ENCODE measurements at places on chromosomes 1 and 21.

GRCh38 chr1:50977575-50978143, 7.6 kb downstream of the CDKN2C start:
- no peak for DNase-seq

DNA sequence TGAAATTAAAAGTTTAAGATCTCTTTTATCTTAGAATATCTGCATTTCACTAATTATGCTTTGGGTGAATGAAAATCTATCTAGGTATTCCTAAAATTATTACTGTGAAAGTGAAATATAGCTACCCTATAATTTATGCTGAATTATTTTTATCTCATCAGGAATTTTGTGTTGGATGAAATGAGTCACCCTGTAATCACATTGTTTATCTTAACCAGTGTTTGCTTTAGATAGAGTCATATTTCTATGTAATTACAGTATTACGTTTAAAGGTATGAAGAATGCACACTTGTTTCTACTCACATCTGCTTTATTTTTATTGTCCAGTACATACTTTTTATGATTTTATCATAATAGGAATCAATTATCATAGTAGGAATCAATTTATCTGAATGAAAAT, 249.2 kb downstream of the NCAM2 start:
- DNase-seq: no peak

DNA sequence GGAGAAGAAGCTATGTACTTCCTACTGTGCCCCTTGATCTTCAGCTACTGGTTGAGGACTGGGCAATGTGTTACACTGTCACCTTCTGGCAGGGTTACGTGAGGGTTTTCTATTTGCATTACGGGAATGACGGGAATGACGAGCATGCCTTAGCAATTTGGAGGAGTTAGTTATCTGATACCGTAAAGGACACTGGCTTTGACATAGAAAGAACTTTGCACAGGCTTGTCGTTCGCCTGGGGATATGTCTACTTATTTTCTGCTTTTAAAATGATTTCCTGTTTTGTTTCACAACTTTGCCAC, 19.8 kb upstream of the ACBD6 start:
- DNase-seq: no peak

DNA sequence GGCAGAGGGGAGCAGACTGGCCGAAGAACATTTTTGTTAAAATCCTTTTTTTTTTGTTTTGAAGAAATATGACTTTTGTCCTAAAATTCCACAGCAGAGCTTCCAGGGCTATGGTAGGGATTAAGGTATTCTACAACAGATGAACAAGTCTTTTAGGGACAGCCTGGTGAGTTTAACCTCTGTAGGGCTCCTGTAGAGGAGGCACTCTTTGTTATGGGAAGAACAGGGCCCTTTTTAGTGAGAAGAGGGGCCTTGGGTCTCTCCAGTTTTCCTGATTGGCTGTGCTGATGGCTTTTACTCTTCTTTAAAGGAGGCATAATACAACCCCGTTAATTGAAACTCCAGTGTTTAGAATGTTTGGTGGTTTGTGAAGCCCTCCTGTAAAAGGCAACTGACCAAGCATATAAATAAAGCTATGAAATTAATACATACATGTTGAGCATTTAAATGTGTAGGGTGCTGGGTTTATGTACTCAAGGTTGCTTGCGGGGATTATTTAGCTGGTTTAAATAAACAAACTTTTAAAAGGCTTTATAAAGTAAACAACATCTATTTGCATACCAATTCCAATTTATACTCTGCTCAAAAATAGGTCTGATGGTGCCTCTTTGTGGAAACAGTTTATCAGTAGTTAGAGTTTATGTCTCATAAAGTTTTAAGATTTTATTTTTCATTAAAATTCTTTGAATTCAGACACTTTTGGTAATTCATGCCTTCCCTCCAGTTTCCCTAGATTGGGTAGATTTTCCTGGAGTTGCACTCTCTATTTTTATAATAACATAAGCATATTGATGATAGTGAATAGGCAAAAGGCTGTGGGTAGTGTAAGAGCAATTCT, 46.5 kb downstream of the PBX1 start:
- DNase-seq: no peak

- DNase-seq: no peak
Measured at GRCh38 chr1:87174724-87175245, 153.9 kb upstream of the LMO4 start.

DNA sequence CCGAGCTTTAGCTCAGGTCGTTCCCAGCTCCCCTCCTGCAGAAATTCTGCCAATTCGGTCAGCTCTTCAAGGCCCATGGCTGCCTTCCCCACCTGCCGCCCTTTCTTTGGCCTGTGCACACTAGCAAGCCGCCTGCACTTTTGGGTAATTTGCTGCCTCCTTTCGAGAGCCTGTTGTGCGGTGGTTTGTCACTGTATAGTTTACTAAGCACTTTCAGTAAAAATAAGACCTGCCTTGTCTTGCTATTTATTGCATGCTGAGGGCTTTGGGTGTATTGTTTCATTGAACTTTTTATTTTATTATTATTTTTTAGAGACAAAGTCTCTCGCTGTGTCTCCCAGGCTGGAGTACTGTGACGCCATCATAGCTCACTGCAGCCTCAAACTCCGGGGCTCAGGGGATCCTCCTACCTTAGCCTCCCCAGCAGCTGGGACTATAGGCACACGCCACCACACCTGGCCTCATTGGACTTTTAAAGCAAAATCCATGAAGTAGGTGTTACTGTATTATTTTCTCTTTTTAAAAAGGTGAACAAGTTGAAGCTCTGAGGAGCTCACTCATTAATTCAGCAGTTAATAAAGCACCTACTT, 1.1 kb upstream of the FABP3 start:
- no peak for DNase-seq

DNA sequence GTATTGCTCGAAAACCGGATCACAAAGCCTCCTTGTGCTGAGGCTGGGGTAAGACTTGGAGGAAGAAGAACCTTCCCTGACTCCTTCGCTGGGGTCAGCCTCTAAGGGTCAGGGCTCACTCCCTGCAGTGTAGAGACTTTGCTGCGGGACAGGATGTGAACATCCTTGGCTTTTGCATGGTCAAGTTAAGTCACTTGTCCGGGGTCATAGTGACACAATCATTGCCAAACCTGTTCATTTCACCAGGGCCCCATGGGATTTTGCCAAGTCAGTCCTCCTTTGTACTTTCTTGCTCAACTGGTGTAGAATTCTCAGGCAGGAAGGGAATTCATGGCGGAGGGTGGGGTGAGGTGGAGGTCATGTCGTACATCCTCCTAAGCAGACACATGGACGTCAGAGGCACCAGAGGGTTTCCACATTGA, 24.7 kb upstream of the IL10 start:
- DNase-seq: no peak

- no peak for DNase-seq
Measured at GRCh38 chr1:162878000-162878596, 17.1 kb upstream of the CCDC190 start.

- DNase-seq: no peak
Measured at GRCh38 chr1:23401313-23401712, 23.2 kb downstream of the TCEA3 start.

DNA sequence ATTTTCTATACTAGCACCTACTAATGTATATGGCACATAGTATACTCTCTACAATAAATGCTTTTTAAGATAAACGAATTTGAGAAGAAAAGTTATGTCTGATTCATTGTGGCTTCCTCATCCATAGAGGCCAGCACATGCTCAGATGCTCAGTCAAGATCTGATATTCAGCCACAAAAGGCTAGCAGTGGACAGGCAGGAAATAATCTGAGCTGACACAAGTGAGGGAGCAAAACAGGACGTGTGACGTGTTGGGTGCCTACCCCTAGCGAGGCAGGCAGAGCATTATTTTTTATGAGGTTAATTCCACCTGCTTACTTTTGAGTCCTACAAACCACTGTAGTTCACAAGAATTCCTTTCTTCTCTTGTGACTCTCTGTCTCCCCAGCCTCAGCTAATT, 550.9 kb downstream of the SMYD3 start:
- DNase-seq: no peak

DNA sequence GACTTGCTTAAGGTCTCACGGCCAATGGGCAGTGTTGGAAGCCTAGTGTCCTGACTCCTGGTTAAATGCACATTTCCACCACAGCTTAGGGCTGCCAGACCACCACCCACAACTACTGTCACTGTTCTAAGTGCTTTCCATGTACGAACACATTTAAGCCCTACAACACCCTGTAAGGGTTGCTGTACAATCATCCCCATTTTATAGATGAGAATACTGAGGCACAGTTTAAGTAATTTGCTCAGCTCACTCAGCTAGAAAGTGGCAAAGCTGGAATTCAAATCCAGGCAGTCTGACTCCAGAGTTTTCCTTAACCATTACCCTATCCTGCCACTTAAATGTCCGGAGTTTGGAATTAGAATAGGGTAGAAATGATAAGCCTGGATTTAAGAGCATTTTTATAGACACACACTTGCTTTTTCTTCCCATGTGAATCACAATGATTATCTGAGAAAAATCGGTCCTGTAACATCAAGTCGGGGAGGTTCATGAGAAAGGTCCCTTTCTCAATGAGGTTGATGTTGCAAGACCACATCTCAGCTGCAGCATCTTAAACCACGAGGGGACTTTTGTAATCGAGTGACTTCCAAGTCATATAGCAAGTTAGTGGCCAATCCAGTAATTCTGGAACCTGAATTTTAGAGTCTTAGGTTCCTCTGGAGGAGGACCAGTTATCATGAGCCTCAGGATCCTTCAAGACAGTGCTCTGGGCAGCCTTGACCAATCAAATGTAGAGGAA, 8.6 kb downstream of the E2F2 start:
- DNase-seq: no peak

DNA sequence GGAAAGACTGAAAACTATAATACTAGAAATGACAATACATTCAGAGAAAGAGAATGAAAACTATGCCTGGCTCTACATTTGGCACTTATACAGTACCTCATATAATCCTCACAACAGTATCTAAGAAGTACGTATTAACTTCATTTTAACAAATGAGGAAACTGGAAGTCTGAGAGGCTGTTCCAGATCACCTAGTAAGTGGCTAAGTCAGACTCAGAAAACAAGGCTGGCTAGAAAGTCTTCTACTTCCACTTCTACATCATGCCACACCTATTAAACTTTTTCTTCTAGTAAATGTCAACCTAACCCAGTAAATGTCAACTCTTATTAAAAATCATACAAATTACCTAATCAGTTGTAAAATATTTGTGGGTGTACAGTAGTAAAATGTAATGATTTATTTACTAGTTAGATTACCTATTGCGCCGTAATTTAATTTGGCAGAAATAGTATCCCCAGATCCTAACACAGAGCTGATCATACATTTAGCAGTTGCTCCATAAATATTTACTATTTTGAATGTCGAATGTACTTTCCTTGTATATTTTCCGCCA, 36.8 kb upstream of the ASPM start:
- no peak for DNase-seq

GRCh38 chr1:213947200-213947801, 40.5 kb upstream of the PROX1 start:
- no peak for DNase-seq

GRCh38 chr1:49229555-49229954, 452.9 kb upstream of the BEND5 start:
- no peak for DNase-seq

DNA sequence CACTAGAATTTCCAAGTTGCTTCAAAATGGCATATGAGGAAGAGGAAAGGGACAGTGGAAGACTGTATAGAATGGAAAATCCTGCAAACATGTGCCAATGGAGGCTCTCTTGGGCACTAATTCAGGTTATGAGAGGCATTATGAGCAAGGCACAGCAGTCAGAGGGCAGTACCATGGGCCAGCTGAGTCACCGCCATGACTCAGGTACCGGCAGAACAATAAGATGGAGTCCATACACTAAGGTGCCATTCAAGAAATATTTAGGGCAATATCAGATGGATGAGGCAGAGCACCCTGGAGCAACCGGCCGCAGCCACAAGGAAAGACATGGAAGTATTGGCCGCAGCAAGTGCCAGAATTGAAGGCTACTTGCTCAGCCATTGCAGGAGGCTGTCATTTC, 25.6 kb upstream of the VAV3 start:
- DNase-seq: no peak

DNA sequence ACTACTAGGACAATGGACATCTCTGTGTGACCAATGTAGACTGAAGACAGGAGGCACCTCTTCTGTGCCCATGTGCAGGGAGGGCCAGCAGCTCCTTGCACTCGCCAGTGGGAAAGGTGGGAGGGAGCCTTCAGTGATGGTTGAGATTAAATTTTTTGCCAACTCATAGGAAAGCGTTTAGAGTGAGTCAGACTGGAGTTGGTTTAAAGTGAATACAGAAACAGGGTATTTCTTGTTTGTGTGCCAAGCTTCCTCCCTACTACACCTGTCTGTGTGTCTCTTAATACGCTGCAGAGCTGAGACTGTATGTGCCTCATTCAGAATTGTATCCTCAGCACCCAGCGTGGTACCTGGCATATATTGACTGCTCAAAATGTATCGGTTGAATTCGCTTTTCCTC, 13.5 kb upstream of the COL16A1 start:
- no peak for DNase-seq

- no peak for DNase-seq
Measured at GRCh38 chr1:182246783-182247182, 144.8 kb downstream of the GLUL start.

All from NCI-H1417 treated with DMSO at 0.1 percent for 48 hours (cell line).